Endothelial cell (in vitro differentiated cells): ENCODE measurements at places on chromosomes 5 and 9.

DNA sequence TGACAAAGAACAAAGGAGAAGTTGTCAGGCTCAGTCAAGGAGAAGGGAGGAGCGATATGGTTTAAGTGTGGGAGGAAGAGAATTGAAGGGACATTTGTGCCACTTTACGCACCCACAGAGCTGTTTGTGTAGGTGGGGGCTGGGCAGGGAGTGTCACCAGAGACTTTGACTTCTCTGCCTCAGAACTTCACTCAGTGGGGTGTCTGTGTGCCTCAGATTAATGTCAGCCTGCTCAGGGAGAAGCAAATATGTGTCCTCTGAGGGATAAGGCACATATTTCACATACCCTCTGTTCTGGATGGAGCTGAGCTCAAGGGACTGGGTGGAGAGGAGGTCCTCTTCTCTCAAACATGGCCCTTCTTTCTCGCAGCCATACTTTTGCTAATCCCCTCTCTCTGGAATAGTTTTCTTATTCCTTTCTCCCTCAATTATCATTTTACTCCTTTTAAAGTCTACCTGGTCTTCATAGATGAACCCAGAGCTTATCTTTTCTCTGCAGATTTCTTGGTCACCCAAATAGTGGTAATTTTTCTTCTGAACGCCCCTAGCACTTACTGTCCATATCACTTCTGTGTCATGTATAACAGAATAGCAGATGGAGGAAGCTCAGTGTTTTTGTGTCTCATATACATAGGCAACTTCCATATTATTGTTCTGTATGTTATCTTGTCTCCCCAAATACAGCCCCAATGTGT is 77.0 kb downstream of the IQGAP2 start:
- no peak for DNase-seq

- DNase-seq: peak; percentile 31
Measured at GRCh38 chr9:136648751-136649150, 14.0 kb upstream of the EGFL7 start.

- no peak for DNase-seq
Measured at GRCh38 chr5:14512574-14512973, 69.0 kb upstream of the OTULINL start.

DNA sequence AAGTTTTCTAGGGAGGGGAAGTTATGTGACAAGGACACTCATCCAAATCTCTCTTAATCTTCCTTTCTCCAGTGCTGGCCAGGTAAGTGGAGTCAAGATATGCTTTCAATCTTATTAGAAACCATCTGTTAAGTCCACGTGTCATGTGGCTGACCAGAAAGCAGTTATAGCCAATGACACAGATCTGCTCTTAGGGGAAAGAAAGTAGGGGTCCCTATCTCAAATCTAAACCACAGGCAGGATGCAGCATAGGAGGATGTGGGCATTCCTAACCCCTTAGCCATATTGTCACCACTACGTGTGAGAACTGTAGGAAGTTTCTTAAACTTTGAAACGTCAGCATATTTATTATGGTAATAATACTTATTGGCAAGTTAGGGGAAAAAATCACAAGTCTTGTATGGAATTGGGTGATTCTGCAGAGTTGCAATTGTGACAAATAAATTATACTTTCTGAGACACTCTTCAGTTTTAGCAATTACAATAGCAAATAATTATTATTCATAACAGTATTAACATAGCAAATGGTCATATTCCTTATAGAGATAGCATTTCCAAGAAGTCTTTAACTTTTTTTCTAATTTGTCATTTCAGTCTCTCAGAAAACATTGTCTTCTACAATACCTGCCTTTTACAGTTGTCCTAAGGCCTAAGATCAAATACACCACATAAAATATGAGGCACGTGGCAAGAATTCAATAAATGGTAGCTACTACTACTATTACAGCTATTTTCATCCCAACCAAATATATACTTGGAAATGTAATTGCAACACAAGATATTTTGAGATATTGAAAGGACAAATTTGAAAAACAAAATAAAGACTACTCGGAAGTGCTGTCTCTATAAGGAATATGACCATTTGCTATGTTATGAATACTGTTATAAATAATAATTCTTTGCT is 236.9 kb downstream of the PDE4D start:
- DNase-seq: no peak

GRCh38 chr5:2887481-2888348 is 136.2 kb upstream of the IRX2 start:
- DNase-seq: no peak

DNA sequence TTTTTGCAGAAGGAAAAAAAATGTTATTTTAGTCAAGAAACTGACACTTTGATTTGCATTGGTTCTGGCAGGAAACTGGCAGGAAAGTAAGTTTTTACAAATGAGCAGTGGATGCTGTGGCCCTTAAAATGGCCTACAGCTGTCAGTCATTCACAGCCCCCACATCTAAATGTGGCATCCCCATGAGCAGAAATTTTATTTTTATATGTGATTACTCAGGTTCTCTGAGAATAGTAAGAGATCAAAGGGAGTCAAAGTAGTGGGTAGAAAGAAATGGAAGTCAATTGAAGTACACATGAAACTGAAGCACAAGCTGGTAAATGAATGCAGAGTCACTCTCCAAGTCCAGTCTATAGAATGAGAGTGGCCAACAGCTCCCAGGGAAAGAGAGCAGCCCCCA is 80.3 kb downstream of the ENC1 start:
- no peak for DNase-seq

- DNase-seq: no peak
Measured at GRCh38 chr5:143636931-143637528, 174.9 kb upstream of the HMHB1 start.

DNA sequence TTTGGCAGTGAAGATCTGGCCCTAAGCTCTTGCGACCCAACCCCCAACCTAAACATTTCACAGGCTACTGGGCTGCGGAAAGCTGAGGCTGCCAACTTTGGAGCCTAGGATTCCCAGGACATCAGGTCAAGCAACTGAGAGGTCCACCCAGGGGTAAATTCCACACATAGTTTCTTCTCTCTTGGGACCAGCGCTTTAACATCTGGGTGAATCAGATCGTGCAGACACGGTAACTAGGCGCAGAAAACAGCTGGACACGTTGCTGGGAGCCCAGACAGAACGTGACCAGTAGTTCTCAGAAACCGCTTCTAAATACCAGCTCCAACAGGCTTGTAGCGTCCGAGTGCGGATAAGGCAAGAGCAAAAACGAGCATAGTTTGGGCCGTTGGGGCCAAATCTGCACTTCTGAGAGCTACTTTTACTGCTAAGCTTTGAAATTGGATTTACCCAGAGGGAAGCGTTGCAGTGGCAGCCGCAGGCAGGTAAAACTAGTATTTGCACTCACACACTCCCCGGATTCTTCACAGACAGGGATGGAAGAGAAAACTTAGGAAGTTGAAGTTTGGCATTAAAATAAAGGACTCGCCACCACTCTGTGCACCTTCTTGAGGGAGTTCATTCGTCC is 11.8 kb downstream of the ITGA1 start:
- DNase-seq: peak; percentile 20

GRCh38 chr5:171596391-171596878 is 177.0 kb downstream of the FGF18 start:
- DNase-seq: no peak

DNA sequence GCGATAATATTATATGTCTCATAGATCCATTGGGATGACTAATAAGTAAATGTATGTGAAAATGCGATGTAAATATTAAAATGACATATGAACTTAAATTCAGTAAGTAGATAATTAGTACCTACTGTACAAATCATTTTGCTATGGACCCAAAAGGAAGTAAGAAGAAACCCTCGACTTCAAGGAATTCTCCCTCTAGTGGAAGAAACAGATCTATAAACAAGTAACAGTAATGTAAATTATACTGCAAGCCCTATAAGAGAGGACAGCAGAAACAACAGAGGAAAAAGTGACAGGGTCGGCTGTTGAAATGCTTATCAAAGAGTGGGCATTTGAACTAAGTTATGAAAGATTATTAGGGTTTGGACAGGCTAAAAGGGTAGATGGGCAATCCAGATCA is 320.3 kb downstream of the DMAC1 start:
- DNase-seq: no peak

- no peak for DNase-seq
Measured at GRCh38 chr5:72185496-72186329, 78.4 kb downstream of the MAP1B start.

DNA sequence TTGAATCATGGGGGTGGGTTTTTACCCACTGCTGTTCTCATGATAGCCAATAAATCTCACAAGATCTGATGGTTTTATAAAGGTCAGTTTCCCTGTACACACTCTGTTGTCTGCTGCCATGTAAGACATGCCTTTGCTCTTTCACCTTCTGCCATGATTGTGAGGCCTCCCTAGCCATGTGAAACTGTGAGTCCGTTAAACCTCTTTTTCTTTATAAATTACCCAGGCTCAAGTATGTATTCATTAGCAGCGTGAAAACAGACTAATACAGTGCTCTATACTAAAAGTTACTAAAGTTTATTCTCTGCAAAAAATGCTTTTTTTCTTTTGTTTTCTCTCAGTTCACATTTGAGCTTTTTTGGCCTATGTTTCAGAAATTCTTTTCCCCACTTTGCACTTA is 33.9 kb upstream of the TLE4 start:
- no peak for DNase-seq

DNA sequence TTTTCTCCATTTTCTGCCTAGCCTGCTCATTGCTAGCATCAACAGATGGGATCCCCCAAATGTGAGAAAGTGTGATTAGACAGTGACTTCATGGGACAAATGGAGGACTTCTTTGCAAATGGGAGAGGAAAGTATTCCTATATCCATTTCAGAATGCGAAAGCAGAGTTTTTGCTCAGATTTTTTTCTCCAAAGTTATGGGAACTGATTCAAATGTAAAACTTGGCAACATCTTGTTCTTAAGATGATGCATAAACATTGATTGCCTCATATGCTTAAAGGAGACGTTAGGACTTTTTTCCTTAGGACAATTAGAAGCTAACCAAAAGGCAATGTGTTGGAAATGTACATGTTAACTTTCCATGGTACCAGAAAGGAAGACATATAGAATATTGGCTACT is 704.3 kb upstream of the ZNF608 start:
- DNase-seq: no peak

DNA sequence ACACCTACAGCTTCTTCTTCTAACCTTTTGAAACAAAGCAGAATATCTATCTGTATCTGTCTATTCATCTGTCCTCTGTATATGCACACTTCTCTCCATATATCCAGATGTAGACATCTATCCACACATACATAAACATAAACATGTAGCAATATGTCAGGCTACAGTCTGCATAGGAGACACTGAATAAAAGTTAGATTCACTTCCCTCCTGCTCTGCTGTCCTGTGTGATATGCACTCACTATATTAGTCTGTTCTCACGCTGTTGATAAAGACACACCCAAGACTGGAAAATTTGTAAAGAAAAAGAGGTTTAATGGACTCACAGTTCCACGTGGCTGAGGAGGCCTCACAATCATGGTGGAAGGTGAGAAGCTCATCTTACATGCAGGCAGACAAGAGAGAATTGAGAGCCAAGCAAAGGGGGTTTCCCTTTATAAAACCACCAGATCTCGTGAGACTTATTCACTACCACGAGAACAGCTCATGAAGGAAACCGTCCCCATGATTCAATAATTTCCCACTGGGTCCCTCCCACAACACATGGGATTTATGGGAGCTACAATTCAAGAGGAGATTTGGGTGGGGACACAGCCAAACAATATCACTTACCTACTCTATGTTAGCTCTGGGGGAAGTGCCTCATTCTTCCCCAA is 24.1 kb downstream of the RANBP3L start:
- DNase-seq: no peak

DNA sequence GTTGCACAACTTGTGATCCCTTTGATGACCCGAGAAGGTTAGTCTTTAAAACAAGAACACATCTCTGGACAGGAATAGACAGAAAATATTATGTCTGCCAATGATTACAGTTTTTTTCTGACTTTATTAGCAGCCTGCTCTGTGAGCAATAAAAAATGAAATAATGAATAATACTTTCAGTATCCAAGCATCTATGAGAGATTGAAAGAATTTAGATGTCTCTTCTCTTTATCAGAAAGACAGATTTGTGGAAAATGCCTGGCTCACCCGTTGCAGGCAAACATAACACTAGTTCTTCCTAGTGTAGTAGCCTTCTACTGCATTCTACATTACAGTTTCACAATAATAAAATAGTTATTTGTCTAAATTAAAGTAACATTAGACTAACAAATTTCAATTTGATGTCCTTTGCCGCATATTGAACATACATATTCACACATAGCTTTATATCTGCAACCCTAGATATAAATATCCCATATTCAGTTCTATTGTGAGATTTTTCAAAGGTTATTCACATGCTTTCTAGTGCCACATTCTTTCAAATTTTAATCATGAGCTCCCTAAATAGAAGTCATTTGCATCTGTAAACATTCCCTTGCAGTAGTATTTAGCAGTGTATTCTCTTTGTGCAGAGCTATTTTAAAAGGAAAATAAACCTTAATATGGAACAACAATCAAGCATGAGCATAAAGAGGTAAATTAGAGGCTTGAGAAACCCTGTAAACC is 267.3 kb downstream of the EFNA5 start:
- no peak for DNase-seq

- DNase-seq: peak; percentile 71
Measured at GRCh38 chr5:122845229-122846050, at the start of gene SNX24. Gene SNX24, plus strand, starts transcription at chr5:122845613. Its CDS starts 21 bp downstream, at chr5:122845634.

- no peak for DNase-seq
Measured at GRCh38 chr5:172885597-172886340, 51.7 kb downstream of the ERGIC1 start.

DNA sequence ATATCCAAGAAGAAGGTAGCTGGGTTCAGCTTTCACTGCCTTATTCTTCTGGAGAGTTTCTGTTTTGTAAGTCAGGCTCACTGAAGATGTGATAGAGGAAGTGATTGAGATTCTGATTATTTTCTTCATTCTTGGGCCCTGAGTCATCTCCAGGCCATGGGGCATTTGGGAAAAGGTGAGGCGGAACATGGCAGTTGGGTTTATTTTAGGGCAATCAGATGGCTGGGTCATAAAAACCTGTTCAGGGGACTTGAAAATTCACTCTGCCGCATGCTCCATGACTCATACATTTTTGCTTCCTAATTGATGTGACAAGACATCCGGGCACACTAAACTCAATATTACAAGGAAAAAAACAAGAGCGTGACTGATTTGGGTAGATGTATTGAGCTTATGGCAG is 265.7 kb upstream of the KLF4 start:
- DNase-seq: no peak

DNA sequence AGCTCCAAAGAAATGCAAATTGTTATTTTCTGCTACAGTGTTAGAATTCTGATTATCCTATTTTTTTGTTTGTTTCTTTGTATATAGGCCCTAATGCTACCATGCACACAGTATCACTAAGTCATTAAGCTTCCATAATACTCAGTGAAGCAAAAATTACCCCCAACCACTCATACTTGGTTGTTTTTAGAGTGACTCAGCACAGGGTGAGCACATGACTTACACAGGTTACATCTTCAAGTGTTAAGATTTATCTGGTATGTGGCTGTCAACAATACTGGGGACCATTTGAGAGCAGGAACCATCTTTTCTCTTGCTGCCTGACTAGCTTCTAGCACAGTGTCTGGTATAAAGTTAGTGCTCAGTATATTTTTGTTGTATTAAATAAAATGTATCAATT is 255.8 kb upstream of the SLC24A2 start:
- DNase-seq: no peak
